ENCODE measurements at places on chromosomes 11 and 22. TPM values are rescaled to one million over a fixed set of nuclear protein-coding genes. Genes with fewer than 3 reads are reported as not detected.

Gene CYB5R2
- total RNA-seq = 7.7 TPM

GRCh38 chr11:93020248-93021046 lies 51.0 kb downstream of the MTNR1B start:
- no peak overlapping the region for H3K27ac ChIP-seq
- H3K4me3 ChIP-seq = no peak overlapping the region
- no peaks in the 10 kb centered on the region for H3K27me3 ChIP-seq
- peak; percentile 25 for DNase-seq
- H3K4me1 ChIP-seq = peaks cover 3% of the 10 kb centered on the region

DNA sequence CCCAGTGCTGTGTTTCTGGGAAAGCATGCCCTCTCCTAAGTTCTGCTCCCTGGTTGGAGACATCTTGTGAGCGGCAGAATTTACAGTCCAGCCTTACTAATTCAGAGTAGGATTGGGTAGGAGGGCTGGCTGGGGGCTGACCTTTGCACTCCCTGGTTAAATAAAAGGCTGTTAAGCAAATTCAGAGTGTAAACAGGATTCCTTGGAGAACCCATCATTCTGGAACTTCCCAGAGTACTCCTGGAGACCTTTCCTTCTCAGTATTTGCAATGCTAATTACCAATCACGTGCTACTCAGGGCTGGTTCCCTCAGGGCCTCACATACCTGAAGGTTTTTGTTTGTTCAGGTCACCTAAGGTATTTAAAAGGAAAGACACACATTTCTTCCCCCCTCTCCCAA lies 340.2 kb downstream of the TBC1D22A start:
- no peak overlapping the region for H3K4me3 ChIP-seq
- H3K36me3 ChIP-seq = no peaks in the 10 kb centered on the region
- H3K27me3 ChIP-seq = no peaks in the 10 kb centered on the region
- no peak overlapping the region for H3K27ac ChIP-seq

Gene NLRX1
- 10.2 TPM for total RNA-seq

DNA sequence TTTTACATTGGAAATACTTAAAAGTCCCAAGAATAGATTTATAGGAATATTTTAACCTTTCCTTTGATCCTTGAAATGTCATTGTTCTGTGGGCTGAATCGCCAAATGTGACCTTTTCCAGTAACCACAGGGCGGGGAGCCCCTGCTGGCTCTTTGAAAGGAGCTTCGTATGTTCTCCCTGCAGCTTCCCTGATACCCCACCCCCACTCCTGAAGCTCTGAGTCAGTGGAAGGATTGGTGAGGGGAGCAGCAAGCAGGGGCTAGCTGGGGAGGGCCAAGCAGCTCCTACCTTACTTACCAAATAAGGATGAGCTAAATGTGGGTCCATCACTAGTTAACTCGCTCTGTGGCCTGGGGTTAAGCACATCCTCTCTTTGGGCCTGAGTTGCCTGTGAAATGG lies 87.7 kb downstream of the CHST1 start:
- H3K4me3 ChIP-seq = no peak overlapping the region
- no peak overlapping the region for H3K27ac ChIP-seq

DNA sequence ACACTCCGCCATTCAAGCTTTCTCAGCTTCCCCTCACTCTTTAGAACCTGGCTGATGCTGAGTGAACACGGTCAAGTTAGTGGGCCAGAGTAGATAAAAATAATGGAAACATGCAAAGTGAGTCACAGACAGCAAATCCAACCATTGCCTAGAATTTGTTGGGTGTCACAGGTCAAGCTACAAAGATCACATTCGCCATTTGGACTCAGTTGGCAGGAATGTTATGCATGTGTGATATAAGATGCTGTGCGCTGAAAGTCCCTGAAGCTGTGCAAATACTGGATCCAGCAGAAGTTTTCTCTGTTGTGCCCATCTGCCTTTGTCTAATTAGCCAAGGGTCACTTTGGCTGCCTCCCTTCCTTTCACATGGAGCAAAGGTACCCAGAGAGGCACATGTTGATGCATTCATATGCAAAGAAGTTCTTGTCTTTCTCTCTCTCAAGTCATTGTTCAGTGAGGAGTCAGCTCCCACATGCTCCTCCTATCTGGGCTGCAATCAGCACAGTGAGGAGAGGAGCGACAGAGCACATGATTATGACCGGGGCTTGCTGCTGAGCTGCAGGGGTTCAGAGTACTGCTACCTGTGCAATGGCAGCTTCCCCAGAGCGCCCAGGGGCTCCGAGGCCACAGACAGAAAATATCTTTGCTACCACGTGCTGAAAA lies 39.7 kb downstream of the FLI1 start:
- H3K27ac ChIP-seq = peak overlapping the region; percentile 21
- no peak overlapping the region for H3K4me3 ChIP-seq
- no peak for DNase-seq
- H3K27me3 ChIP-seq = peaks cover 7% of the 10 kb centered on the region
- no peaks in the 10 kb centered on the region for H3K36me3 ChIP-seq

DNA sequence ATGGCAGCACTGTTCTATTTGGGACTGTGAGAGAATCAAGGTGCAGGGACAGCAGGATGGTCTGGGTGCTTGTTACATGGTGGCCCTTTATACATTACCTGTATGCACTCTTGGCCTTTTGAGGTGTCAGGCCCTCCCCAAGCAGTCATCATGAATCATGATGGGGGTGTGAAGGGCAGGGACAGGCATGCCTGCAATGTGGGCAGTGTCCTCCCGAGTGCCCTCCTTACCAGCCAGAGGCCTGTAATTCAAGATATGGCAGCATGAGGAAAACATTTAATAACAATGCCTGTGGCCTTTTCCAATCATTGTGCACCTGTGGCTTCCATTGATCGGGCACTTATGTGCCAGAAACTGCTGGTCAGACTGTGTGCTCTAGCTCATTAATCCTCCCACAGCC lies 25.5 kb upstream of the CYP2D6 start:
- H3K4me3 ChIP-seq = no peak overlapping the region
- no peak overlapping the region for H3K27ac ChIP-seq
- H3K27me3 ChIP-seq = no peaks in the 10 kb centered on the region

DNA sequence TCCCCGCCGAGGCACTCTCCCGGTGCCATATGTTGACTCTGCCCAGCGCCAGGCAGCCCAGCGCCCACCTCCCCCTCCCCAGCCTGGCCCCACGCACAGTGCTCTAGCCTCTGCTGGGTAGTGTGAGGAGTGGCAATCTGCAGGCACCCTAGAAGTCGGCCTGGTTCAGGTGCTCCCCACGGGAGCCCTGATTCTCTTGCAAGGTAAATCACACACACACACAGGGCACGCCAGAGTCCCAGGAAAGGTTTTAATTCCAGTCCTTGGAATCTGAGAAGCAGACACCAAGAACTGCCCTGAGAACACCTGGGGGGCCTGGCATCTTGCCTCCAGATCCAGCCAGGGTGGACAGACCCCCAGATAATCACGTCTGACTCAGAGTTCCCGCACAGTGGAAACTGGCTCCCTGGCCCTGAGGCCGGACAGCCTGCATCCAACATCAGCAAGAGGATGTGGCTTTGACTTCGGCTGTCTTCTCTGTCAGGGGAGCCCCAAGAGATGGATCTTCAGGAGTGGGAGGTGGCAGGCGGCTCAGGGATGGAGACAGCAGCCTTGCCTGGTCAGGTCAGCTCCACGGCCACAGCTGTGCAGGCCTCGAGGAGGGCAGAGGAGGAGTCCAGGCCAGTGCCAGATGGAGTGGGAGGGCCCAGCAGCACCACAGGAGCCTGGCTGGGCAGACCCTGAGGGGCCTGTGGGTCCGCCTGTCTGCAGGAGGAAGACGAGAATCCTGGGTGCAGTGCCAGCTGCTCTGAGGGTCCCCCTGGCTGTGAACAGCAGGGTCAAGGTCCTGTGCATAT lies 1.1 kb upstream of the RIN1 start:
- no peaks in the 10 kb centered on the region for H3K27me3 ChIP-seq
- peaks cover 61% of the 10 kb centered on the region for H3K36me3 ChIP-seq
- H3K4me1 ChIP-seq = peaks cover 37% of the 10 kb centered on the region
- H3K27ac ChIP-seq = peak overlapping the region; percentile 86
- peak; percentile 22 for DNase-seq
- H3K4me3 ChIP-seq = no peak overlapping the region

- H3K4me3 ChIP-seq = no peak overlapping the region
- H3K4me1 ChIP-seq = no peaks in the 10 kb centered on the region
- H3K27me3 ChIP-seq = no peaks in the 10 kb centered on the region
- no peak overlapping the region for H3K27ac ChIP-seq
- no peak for DNase-seq
Observed at GRCh38 chr11:88552379-88553062, 215.0 kb upstream of the CTSC start.

Gene APOBEC3H
- total RNA-seq = not detected

DNA sequence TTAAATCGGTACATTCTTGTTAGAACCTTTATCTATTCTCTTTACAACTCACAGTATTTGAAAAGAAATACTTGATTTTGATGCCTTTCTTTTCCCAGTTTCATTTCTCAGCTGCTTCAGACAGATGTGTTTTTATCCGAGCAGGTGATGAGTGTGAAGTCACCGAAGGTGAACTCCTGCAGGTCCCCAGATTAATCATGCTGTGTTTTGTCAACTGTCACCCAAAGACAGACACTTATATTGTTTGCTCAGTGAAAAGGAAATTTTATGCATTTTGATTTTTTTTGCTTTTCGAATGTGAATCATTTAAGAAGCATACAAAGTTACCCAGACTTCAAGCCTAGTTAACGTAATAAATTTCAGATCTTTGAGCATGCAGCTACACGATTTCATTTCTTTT lies 7.8 kb upstream of the TMPRSS13 start:
- H3K36me3 ChIP-seq = no peaks in the 10 kb centered on the region
- no peak overlapping the region for H3K4me3 ChIP-seq
- DNase-seq = no peak
- peaks cover 18% of the 10 kb centered on the region for H3K4me1 ChIP-seq
- H3K27ac ChIP-seq = no peak overlapping the region
- H3K27me3 ChIP-seq = no peaks in the 10 kb centered on the region

Gene GLYATL1
- total RNA-seq = 0.58 TPM

- H3K4me1 ChIP-seq = no peaks in the 10 kb centered on the region
- peaks cover 8% of the 10 kb centered on the region for H3K27me3 ChIP-seq
- no peaks in the 10 kb centered on the region for H3K36me3 ChIP-seq
- H3K27ac ChIP-seq = no peak overlapping the region
- no peak overlapping the region for H3K4me3 ChIP-seq
- peak; percentile 42 for DNase-seq
Observed at GRCh38 chr11:134819041-134819440, 407.0 kb upstream of the B3GAT1 start.

GRCh38 chr22:44171561-44171960 lies 9.2 kb upstream of the PARVG start:
- no peaks in the 10 kb centered on the region for H3K36me3 ChIP-seq
- H3K27me3 ChIP-seq = no peaks in the 10 kb centered on the region
- H3K4me3 ChIP-seq = no peak overlapping the region
- no peak for DNase-seq

DNA sequence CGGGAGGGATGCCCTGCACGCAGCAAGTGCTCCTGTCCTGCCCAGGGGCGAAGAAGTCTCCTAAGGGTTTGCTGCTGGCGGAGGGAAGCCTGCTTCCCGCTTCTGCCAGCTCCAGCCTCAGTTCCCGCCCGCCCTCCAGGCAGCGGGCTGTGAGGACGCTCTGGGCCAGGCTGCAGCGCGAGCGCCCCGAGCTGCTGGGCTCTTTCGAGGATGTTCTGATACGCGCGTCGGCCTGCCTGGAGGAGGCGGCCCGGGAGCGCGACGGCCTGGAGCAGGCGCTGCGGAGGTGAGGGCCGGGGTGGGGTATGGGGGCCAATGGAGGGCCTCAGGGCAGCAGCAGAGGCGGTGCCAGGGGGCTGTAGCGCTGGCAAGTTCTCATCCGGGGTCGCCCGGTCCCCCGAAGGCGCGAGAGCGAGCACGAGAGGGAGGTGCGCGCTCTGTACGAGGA lies 2.2 kb downstream of the CRACR2B start:
- H3K4me3 ChIP-seq = peak overlapping the region; percentile 29
- DNase-seq = no peak
- H3K36me3 ChIP-seq = peaks cover 13% of the 10 kb centered on the region
- peaks cover 89% of the 10 kb centered on the region for H3K4me1 ChIP-seq
- H3K27me3 ChIP-seq = peaks cover 52% of the 10 kb centered on the region

GRCh38 chr11:65423516-65424204 lies 1.1 kb downstream of the NEAT1 start:
- peaks cover 70% of the 10 kb centered on the region for H3K4me1 ChIP-seq
- DNase-seq = no peak
- peaks cover 11% of the 10 kb centered on the region for H3K36me3 ChIP-seq
- H3K4me3 ChIP-seq = peak overlapping the region; percentile 81
- H3K27me3 ChIP-seq = no peaks in the 10 kb centered on the region

Gene IL18
- total RNA-seq = 0.31 TPM

DNA sequence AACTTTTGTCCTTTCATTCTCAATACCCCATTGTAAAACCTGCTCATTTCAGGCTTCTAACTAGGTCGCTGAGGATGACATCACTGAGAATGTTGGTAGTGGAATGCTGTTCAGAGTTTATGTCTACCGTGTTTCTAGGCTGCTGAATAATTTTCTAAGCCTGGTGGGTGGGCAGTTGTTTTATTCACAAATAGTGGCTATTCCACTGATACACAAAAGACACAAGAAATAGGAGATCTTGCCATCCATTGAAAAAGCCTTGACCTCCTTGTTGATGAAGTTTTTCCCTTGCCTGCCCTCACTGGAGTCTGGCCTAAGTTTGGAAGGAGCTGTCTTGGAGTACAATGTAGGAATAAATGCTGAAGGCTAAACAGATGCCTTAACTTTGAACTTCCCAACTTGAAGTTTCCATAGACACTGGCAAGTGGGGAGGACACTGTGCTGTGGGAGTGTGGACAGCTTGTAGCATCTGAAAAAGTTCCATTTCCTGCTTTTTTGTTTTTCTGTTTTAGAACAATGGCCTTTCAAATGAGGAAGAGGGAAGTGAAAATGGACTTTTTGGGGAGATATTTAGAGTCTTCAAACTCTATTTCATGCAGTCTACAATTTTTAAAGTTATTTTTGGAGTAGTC lies 59.2 kb downstream of the TRIM44 start:
- DNase-seq = peak; percentile 61
- H3K4me3 ChIP-seq = no peak overlapping the region
- H3K4me1 ChIP-seq = no peaks in the 10 kb centered on the region

Gene OR52J3
- total RNA-seq = not detected

Gene CCDC89
- total RNA-seq = 2.3 TPM

- peak within 1 kb of the TSS; percentile 87 for H3K4me3 ChIP-seq
- no peaks in the 10 kb centered on the region for H3K36me3 ChIP-seq
- H3K27me3 ChIP-seq = no peaks in the 10 kb centered on the region
- peak; percentile 99 for DNase-seq
- H3K4me1 ChIP-seq = peaks cover 3% of the 10 kb centered on the region
- H3K27ac ChIP-seq = peak within 1 kb of the TSS; percentile 99
Observed at GRCh38 chr11:102109896-102110760, at the start of gene YAP1. Gene YAP1, plus strand, starts transcription at chr11:102110447. Its CDS starts 402 bp downstream, at chr11:102110849.
